MM.1S (cell line): ENCODE measurements at places on chromosomes 5 and 9.

GRCh38 chr5:10894445-10895054 lies 133.5 kb upstream of the DAP start:
- no peak for DNase-seq

DNA sequence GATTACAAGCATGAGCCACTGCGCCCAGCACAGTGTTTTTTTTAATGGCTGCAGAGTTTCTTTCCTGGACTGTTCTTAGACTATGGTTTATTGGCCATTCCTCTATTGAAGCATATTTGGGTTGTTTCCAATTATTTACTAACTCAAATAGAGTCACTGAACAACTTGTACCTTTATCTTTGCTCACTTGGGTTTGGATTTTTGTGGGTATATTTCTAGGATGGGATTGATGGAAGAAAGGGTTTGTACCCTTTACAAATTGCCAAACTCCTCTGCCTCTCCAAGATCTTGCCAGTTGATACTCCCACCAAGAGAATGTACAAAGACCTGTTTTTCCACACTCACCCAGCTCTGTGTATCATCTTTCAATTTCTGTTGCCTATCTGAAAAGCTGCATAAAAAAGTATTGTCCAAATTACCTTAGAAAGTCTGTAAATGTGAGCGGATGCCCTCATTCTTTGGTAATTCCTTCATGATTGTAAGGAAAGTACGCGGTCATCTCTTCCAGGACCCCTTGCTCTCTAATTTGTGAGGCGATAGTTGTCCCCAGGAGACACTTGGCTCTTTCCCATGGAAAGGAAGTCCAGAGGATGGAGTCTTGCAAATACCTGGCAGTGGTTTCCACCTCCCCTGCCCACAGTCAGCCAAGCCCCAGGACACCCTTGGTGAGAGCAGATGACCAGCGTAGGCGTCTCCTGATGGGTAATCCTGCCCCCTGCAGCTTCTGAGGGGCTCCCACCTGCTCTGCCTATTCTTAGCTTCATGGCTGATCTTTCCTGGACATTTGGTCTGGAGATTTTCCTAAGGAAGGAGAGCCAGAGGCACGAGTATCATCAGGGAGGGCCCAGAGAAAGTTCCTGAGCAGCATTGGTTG lies 33.0 kb downstream of the ARHGEF37 start:
- no peak for DNase-seq

- DNase-seq = peak; percentile 56
These were observed 10.4 kb downstream of the AMACR start for GRCh38 chr5:33997331-33997983.

DNA sequence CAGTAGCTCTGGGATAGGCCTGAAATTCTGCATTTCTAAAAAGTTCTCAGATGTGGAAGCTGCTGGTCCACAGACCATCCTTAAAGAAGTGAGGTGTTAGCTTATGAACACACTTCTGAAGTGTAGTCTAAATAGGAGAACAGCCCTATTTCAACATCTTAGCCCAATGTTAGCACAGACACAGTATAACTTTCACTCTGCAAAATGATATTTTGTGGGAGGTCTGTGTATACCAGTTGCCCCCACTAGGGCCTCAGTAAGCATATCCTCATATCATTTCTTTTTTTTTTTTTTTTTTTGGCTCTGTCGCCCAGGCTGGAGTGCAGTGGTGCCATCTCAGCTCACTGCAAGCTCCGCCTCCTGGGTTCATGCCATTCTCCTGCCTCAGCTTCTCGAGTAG lies 7.5 kb upstream of the HABP4 start:
- DNase-seq = no peak

GRCh38 chr5:143041-143440 lies 48.3 kb upstream of the LRRC14B start:
- DNase-seq = no peak

DNA sequence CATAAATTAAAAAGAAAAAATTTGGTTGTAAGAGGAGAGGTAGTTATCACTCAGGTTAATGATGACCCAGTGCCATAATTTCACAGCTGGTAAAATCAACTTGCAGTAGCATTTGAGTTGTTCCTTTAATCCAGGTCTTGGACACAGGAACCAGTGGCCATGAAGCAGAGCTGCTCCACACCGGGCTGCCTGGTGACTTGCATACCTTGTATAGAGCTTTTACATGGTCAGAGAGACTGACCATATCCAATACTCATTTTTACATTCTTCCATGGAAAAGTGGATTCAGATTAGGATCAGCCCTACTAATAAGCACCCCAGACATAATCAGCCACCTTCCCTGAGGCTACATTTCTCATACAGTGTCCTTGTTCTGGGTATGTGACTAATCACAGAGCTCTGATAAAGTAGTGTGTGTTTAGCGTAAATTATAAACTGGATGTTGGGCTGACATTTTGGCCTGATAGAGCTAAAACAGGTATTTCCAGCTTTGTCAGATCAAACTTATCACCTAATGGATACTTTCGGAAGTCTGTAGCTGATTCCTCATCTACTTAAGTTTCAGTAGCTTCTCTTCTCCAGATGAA lies 77.0 kb upstream of the ZSWIM6 start:
- no peak for DNase-seq

DNA sequence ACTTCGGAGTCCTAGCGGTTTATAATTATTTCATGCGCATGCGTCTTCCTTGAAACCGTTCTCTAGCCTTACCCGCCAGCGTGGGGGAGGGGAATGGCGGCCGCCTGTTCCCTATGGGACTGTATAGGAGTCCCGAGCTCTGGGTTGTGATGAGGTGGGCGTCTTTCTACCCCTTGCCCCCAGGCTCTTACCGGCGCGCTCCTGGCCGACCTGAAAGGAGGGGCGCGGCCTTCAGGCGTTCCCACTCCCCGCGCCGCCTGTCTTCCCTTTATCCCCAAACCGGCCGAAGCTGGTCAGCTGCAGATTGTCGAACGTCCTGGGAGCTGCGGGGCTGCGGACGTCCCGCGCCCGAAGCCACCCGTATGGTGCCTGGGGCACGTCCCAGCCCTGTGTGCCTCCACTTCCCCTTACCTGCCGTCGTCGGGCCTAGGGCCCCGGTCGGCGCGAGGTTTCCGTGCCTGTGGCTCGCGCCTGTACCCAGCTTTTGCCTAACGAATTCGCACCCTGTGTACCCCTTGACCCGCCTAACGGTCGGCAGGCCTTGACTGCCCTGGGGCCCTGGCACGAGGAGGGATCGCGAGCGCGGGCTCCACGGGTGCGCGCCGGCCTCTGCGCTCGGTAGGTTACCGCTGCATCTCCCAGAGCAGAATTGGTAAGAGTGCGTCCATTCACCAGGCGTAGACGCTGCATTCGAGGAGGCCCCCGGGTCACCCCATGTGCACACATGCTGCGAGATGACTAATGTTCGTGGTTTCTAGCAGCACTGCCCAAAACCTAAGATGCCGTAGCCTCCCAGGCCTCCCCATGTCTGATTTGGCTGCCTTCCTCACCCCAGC lies 653 bp upstream of the HNRNPH1 start:
- DNase-seq = no peak

GRCh38 chr9:107711542-107711941 lies 222.0 kb upstream of the KLF4 start:
- DNase-seq = no peak

DNA sequence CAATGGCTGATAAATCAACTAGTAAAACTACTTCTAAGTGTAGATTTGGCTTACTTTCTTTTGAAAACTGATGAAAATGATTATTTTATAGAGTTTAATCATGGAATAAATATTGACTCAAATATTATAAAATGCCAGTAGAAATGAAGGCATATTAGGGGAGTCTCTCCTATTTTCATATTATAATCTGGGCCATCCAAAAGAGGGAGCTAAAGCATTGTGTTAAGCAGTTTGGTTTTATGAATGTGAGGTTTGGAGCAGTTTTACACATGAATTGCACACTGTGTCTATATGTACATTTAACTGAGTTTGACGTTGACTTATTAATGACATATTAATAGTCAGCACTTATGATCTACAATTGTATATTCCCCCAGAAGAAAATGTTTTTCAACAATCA lies 17.4 kb downstream of the CDH9 start:
- DNase-seq = peak; percentile 42

- no peak for DNase-seq
These were observed 218.4 kb upstream of the MVB12B start for GRCh38 chr9:126108240-126108639.

- no peak for DNase-seq
These were observed 964.5 kb upstream of the DMAC1 start for GRCh38 chr9:8764051-8764450.

GRCh38 chr5:1907616-1908015 lies 24.9 kb upstream of the IRX4 start:
- no peak for DNase-seq

DNA sequence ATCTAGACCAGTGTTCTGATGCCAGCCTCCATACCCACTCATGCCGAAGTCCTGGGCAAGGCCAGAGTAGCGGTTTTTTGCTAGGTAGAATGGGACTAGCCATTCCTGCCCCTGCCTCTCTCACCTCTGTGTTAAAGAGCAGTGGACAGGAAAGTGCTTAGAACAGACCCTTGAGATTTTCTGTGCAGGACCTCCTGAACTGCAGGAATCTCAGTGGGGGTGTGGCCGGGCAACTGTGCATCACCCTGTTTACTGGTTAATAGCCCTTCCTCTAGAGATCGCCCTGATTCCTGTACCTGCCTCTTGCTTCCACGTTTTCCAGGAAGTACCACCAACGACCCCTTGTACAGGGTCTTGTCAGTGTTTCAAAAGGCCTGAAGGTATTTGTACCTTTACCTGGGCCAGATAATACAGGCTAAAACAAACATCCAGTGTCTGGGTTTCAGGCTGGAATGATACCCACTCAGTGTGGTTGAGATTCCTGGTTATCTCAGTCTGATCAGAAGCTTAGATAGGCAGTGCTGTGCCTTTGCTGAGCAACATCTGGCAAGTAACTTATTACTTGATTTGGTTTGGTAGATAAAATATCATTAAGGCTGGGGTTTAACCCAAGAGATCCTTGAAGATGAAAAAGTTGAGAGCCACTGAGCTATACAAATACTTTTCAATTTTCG lies 65.9 kb downstream of the RGS3 start:
- no peak for DNase-seq

- DNase-seq = no peak
These were observed 992 bp downstream of the SETD9 start for GRCh38 chr5:56910210-56910965.

- DNase-seq = no peak
These were observed 4.8 kb downstream of the CYFIP2 start for GRCh38 chr5:157270771-157271170.

DNA sequence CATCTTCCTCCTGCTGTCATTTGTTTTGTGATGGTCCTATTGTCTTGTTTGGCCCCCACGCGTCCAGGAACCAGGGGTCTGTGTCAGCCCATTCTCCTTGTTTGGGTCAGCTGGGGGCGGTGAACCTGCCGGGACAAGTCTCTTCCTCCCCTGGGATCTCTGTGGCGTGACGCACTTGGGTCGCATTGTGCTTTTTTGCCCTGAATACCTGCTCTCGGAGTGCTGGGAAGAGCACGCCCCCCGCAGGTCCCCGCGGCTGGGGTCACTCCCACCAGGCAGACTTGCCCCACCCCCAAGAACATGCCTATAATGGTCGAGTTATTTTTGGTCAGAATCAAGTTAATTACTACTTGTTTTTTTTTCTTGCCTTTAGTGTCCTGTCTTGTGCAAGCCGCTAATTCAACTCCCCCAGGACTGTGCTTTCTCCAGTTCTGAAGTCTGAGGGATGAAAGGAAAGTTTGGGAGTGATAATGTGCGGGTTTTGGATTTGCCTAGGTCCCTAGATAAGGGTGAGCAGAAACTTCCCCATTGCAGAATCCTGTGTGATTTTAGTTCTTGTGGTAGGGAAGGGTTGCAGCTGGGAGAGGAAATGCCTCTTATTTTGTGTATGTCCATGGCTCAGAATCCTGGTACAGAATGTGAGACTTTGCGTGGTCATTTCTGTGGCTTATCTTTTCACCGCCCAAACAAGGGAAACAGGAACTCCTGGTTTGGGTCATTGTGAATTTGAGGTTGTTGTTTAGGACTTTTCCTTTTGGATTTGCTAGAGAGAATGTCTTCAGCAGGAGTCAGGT lies 789 bp downstream of the ACER2 start:
- no peak for DNase-seq
